ENCODE measurements at places on chromosomes 2 and 18.

- no peak for DNase-seq
These were observed 89.3 kb downstream of the CSRNP3 start for GRCh38 chr2:165558832-165559231.

DNA sequence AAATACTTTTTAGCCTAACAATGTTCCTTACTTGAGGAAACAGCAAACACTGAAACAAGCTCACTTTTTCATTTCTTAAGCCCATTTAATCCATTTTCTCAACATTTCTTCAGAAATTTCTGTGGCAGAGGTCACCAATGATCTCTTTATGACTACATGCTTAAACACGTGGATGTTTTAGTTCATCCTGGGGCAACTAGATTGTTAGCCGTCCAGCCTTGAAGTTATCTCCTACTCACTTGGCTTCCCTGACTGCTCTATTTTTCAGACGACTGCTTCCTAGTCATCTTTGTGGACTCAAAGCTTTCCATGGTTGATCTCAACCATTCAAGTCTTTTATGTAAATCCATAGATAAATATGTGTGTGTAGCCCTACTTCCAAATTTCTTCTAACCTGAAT is 24.1 kb downstream of the CD302 start:
- DNase-seq, result no peak

DNA sequence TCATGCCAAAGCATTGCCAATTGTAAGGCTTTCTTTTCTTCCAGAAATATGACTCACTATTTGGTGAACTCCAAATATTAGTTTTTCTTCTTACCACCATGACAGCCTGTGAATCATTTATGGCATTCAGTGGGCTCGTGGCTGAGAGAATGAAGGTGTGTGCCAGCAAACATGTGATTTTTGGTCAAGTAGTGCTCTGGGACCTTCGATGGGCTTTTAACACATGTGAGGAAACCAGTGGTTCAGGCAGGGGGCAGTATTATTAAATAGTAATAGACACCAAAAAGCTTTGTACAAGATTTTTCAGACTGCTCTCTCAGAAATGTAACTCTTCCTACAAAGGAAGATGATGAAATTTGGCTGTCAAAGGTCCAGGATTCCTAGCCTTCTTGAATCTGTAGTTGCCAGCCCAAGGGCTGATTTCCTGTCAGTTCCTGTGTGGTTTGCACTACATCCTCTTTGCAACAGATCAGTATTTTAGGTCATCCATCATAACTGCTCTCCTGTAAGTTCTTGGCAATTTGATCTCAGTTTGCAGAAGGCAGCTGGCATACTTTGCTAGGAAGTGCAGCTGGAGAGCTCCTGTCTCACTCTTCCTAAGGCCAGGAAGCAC is 64.3 kb downstream of the BABAM2 start:
- DNase-seq, result peak; percentile 76

GRCh38 chr2:118388771-118389170 is 300.5 kb downstream of the INSIG2 start:
- DNase-seq, result no peak

DNA sequence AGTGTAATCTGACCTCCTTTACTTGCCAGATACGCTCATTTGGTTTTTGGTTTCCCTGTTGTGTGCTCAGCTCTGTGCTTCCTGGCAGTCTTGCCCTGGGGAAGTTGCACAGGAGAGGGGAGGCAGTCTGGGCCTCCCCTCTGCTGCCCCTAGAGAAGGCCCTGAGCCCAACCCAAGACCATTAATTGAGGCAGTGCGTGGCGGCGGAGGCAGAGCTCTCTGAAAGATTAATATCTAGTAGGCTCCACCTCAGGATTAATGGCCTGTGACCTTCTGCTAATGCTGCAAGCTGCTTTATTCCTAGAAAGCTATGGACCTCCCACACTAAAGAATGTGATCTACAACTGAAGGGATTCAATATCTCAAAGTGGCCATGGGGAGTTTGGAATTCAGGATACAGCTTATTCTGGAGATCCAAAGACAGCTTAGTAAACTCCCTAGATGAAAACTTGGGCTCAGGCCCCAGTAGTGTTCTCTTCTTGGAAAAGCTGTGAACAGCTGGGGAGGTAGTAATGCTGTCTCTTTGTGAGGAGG is 41.4 kb upstream of the MAPRE2 start:
- peak; percentile 9 for DNase-seq

GRCh38 chr2:198753101-198753500 is 704.6 kb downstream of the SATB2 start:
- DNase-seq, result no peak

DNA sequence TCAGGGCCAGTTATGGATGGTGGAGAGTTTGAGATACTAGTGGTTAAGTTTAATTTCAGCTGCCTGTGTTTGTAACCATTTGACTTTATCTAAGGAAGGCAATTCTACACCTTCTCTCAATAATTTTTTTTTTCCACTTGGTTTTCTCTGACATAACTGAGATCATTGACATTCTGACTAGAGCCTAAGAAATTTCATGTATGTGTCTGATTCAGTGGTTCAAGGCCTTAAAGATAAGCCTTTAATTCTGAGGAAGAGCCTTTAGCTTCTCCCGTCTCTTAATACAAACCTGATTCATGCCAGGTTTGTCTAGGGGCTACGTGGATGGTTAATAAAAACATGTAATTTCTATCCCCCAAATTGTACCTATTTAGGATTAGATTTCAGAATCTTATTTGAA is 971.4 kb downstream of the DPP10 start:
- DNase-seq, result no peak

- DNase-seq, result no peak
These were observed 20.4 kb downstream of the TSHZ1 start for GRCh38 chr18:75231053-75231406.

DNA sequence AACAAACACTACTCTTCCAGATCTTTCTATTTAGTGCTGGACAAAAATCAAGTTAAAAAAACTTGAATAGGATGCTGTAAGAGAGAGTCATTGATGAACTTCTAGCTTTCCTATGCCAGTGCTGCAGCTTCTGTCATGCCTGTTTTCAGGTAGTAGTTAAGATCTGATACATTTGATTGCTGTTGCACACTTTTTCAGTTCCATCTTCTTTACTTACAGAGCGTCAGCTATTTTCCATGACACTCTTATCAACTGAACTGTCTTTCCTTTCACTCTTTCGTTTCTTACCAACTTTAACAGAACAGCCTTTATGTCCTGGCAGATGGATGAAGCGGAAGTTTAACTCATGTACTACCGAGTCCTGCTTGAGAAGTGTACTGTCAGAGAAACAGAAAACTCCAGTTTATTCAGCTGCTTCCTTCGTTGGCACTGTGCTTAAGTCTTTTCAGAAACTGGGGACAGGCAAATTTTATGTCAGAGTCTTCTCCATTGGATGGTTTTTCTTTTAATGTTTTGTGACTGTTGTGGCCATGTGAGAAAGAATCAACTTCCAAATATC is 145.9 kb upstream of the KLHL14 start:
- no peak for DNase-seq

GRCh38 chr2:143802871-143803650 is 673.8 kb downstream of the ARHGAP15 start:
- DNase-seq, result no peak

DNA sequence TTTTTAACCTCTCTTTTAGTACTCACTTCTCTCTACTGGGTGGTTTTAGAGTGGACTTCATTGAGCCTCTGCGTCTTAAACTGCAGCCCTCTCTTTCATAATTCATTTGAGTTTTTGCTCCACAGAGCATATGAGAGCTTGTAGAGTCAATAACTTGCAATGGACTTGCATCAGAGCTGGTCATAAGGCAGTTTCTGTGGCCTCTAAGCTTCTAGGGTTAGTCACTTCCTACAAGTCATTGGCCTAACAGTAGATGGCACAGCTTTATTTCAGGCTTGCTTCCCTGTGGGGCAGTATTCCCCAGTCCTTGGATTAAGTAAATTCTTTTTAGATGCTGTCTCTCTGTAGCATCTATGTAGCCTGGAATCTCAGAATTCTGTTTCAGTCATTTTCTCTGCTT is 1435.7 kb downstream of the LRP1B start:
- no peak for DNase-seq

DNA sequence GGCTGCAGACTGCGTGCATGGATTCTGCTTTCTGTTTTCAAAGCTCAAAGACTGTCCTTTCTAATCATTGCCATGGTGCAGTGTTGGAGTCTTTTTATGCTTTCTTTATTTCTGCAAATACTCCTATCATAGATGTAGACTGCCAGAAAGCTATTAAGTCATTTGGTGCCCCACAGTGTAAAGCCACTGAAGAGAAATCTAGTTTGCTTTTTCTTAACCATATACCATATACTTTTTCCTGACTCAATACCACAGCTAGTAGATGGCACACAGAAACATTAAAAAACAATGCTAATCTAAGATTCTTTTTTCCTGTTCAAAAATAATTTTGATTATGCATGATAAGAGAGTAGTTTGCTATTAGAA is 109.9 kb upstream of the RAB27B start:
- DNase-seq, result no peak

DNA sequence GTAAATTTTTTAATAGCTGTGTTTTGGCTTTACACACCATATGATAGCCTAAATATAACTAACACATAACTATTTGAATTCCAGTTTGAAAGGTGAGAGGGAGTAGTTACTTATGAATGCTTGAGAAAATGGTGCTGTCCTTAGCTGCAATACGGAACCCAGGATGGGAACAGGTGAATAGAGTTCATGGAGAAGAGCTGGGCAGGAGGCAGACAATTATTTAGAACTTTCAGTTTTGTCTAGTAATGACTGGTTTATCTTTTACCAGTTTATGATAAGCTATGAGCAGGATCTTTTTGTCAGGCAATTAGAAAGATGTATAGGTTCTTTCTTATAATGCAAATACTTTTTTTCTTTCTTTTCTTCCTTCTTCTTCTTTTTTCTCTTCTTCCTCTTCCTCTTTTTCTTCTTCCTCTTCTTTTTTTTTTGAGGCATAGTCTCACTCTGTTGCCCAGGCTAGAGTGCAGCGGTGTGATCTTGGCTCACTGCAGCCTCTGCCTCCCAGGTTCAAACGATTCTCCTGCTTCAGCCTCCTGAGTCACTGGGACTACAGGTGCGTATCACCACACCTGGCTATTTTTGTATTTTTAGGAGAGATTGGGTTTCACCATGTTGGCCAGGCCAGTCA is 25.9 kb downstream of the UBR3 start:
- DNase-seq, result no peak

GRCh38 chr2:110943070-110943634 is 177.6 kb upstream of the BCL2L11 start:
- DNase-seq, result no peak

DNA sequence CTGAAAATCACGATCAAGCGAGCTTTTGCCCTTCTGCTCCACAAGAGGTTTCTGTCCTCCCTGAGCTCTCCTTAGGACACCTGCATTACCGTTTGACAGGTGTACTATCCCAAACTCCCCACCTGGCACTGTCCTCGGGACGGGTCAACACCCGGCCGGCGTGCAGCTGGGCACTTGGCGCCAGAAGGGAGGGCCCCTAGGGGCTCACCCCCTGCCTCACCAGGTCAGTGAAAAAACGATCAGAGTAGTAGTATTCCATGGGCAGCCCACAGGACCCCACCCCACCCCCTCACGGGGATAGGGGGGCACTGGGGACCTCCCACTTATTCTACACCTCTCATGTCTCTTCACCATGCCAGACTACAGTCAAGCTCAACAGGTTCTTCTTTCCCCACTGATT is 117.6 kb upstream of the ANKRD30BL start:
- DNase-seq, result no peak

DNA sequence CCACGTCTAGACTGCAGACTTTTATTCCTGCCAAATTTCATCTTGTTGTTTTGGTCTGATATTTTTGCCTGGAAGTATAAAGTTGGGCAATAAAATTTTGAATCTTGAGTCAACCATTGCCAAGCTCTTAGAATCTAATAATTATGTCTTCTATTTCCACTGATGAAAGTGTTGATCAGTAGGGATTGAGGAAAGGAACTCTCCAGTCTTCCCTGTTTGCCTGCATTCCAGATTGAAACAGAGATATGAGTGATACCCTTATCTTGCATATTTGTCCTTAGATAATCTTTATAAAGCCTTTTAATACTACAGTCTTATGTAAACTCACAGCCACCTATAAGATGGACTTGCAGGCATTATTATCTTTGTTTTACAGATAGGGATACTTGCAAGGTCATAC is 45.5 kb upstream of the UBE2E3 start:
- no peak for DNase-seq

GRCh38 chr2:179596018-179596417 is 265.4 kb downstream of the ZNF385B start:
- no peak for DNase-seq

- DNase-seq, result no peak
These were observed 50.5 kb downstream of the OSBPL6 start for GRCh38 chr2:178244777-178245176.

GRCh38 chr2:215866606-215867005 is 146.7 kb downstream of the MREG start:
- DNase-seq, result no peak

GRCh38 chr2:189060096-189060642 is 86.0 kb downstream of the COL3A1 start:
- DNase-seq, result no peak

GRCh38 chr2:170436077-170436943 is 258.4 kb downstream of the MYO3B start:
- no peak for DNase-seq

GRCh38 chr18:6368017-6368416 is 46.7 kb downstream of the L3MBTL4 start:
- DNase-seq, result no peak

GRCh38 chr18:14941256-14941655 is 193.3 kb downstream of the ANKRD30B start:
- no peak for DNase-seq

- DNase-seq, result no peak
These were observed 60.1 kb upstream of the SKOR2 start for GRCh38 chr18:47311585-47311984.

DNA sequence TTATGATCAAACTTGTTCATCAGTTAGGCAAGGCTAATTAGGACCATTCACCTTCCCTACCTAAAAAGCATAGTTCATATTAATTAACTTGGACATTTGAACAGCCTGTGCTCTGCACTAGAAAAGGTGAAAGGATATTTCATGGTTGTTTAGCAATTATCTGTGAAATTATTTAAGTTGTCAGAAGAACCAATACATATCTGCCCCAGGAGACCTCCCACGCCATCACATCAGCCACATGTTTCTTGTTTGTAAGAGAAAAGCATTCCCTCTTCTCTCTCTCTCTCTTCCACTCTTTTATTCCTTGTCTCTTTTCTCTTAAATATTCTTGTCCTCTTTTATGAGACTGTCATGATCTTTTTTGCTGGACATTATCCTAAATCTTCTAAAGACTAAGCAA is 282.0 kb upstream of the RND3 start:
- no peak for DNase-seq

- DNase-seq, result peak; percentile 76
These were observed 1.3 kb downstream of the SPTBN1 start for GRCh38 chr2:54457323-54458023.

DNA sequence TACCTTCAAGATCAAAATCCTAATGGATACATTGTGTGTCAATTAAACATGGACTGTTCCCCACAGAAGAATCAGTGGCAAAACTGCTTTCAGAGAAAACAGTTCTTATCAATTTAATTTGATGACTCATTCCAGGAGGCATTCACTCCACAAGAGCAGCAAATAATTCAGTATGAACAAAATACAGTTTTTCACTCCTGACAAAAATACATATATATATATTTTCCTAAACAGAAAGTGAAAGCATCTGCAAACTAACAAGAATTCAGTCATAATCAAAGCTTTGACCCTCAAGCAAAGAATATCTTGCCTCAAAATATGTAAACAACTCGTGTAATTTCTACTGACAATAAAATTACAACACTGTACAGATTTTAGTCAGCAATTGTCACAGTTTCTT is 685.1 kb upstream of the SLC8A1 start:
- no peak for DNase-seq

All from NCI-H2171 treated with DMSO at 0.1 percent for 48 hours (cell line).